ENCODE measurements at places on chromosomes 16 and 17.
A peak's percentile ranks its signal among the peaks of the same experiment; 100 is the strongest.

DNA sequence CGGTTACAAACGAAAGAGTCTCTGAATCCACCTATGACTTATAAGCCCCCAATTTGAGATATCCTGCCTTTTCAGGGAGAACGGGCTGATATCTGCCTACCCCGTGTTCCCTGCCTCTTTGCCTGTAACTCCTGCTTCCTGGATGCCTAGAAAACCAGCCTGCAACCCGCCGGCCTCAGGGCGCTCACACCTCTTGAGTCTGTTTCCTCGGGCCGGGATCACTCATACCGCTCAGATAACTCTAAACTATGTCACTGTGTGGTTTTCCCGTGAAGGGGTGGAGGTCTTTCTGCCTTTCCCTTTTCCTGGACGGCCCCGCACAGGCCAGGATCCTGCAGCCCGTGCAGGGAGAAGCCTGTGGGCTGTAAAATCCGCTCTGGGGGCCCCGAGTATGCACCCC, 10.4 kb downstream of the RPUSD1 start:
- no peak for DNase-seq

GRCh38 chr17:45288825-45289224, 26.9 kb upstream of the SPATA32 start:
- DNase-seq = no peak

DNA sequence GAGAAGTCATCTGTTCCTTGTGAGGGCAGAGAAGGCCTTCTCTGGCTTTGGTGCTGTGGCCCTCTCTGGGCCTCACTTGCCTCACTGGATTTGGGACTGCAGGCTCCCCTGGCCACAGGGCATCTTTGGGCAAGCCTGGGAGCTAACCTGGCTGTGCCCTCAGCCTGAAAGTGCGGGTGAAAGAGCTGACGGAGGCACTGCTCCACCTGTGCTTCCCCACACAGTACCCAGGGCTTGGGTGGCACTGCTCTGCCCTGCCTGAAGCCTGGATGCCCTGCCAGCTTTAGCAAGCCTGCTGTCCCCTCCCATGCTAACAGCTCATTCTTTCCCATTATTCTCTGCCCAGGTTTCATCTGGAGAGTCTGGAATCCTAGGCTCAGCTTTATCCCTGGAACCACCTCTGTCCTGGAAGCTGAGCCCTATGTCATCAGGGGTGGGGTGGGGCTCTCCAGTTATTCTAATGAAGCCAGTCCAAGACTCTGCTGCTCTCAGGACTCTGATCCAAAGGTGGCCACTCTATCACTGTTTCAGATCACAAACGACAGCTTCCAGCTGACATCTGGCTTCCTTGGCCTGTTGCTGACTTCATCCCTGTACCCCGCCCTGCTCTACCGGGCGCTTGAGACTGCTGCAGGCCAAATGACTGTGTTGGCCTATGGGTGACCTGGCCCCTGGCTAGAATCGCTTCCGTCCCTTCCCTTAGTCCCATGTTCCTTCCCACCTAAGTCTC, 29.3 kb downstream of the HIC1 start:
- DNase-seq = no peak

DNA sequence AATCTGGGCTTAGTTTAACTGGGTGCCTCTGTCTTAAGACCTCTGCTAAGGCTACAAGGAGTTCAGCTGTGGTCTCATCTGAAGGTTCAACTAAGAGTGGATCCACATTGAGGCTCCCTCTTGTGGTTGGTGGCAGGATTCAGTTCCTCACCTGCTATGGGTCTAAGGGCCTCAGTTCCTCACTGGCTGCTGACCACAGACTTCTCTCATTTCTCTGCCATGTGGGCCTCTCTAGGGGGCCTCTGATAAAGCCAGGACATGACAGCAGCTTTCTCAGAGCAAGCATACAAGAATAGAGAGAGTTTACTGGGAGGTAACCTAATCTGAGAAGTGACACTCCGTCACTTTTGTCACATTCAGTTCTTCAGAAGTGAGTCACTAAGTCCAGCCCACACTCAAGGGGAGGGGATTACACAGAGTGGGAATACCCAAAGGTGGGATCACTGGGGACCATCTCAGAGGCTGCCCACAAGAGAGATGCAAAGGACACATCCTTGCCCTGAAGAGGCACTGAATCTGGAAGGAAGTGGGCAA, 19.2 kb upstream of the ABAT start:
- DNase-seq = peak; percentile 12

- DNase-seq = peak; percentile 79
Observed at GRCh38 chr17:56902348-56902747, 11.5 kb downstream of the TRIM25 start.

DNA sequence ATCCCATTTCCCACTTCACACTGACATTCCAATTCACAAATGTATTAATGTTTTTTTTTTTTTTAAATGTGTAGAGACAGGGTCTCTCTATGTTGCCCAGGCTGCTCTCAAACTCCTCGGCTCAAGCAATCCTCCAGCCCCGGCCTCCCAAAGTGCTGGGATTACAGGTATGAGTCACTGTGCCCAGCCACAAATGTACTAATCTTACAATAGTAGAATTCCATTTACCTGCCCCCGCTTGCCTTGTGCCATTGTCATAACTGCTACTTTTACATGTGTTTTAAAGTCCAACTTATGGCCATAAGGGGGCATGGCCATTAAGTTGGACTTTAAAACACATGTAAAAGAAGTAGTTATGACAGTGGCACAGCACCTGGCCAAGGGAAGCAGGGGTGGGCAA, 4.6 kb downstream of the MMP28 start:
- no peak for DNase-seq

- no peak for DNase-seq
Observed at GRCh38 chr17:7484919-7485377, 782 bp downstream of the POLR2A start.

GRCh38 chr16:85912211-85912974, 13.4 kb downstream of the IRF8 start:
- no peak for DNase-seq

- no peak for DNase-seq
Observed at GRCh38 chr16:67259705-67260104, 10.9 kb downstream of the SLC9A5 start.

DNA sequence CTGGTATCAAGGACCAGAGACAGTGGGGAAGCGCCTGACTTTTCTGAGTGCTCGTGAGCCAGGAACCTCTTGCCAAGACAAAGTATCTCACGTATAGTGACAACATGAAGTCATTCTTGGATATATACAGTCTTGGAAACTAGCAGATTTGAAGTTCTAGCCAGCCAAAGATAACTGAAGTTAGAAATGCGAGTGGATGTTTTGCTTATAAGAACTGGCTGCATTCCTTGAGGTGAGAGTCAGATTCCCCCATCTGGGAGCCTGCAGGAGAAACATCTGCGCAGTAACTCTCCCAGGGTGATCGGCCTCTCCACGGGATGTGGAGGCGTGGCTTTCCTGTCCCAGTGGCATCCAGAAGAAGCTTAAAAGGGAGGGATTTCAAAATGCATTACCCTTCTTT, 89.8 kb downstream of the SHISA6 start:
- no peak for DNase-seq

GRCh38 chr17:50934672-50935220, 68.6 kb upstream of the TOB1 start:
- no peak for DNase-seq

GRCh38 chr17:38453951-38454421, 25.7 kb downstream of the ARHGAP23 start:
- no peak for DNase-seq

DNA sequence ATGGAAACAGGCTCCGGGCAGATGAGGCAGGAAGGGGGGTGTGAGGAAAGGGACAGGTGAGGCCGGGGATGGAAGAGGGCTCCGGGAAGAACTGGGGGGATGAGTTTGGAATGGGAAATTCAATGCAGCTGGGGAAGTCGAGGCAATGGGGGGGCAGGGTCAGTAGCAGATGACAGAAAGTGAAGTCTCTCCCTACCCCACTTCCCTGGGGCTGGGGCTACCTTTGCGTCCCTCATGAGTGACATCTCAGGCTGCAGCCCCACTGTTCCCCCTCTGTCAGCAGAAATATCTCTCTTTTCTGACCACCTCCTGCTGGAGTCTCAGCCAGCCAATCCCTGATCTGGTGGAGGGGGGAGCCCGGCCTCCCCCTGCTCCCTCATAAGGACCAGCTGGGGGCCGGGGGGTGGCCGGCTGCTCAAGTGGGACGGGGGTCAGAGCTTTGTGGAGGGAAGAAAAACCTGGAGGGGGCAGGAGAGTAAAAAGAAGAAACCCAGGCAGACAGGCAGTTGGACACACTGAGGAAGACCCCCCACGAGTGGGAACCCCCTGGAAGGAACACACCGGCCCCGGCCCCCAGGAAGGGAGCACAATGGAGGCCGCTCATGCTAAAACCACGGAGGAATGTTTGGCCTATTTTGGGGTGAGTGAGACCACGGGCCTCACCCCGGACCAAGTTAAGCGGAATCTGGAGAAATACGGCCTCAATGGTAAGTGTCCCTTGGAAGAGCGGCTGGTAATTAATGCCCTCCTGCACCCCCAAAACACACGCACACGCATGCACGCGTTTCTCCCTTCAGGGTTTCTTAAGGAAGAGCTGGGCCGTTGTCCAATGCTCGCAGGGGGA, at the start of gene ATP2A1:
Gene ATP2A1 (plus strand): TSS at position 406 of the 844 bp plus-strand sequence. CDS start 184 bp downstream, at position 590.
- DNase-seq = no peak

DNA sequence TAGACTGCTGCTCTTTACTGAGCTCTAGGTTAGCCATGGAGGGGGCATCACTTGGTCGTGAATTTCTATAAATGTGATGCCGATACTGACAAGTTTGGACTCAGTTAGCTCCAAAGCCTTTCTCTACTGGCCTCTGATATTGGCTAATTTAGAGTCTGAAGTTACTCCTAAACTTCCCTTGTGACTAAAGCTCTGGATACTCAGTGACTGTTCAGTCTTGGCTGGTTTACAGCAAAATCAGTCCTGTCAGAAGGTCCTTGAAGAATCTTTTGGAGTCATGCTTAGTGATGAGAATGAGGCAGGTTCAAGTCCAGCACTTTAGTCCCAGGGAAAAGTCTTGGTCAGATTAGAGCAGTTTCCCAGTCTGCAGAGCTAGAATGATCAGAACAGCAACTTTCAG, 197.5 kb upstream of the HS3ST4 start:
- DNase-seq = no peak

GRCh38 chr16:88655733-88656281, 5.0 kb upstream of the CYBA start:
- DNase-seq = no peak

- no peak for DNase-seq
Observed at GRCh38 chr16:57930533-57930932, 40.4 kb downstream of the CNGB1 start.

DNA sequence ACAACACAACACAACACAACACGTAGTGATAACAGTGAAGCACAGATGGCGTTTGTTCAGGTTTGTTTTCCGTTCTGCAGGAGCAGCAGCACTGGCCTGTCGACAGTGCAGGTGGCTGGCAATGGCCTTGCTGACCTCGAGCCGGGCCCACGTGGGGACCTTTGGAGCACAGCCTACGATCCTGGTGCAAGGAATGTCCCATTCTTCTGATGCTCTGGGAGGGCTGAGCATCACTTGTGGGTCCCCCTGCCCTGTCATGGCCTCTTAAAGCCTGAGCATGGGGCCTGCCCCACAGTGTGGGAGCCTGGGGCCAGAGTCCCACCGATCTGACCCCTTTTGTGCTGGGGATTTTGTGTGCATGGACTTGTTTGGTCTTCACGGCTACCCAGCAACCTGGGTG, 6.8 kb downstream of the MAP2K3 start:
- DNase-seq = no peak

GRCh38 chr17:66466106-66466820, 163.8 kb downstream of the PRKCA start:
- no peak for DNase-seq

DNA sequence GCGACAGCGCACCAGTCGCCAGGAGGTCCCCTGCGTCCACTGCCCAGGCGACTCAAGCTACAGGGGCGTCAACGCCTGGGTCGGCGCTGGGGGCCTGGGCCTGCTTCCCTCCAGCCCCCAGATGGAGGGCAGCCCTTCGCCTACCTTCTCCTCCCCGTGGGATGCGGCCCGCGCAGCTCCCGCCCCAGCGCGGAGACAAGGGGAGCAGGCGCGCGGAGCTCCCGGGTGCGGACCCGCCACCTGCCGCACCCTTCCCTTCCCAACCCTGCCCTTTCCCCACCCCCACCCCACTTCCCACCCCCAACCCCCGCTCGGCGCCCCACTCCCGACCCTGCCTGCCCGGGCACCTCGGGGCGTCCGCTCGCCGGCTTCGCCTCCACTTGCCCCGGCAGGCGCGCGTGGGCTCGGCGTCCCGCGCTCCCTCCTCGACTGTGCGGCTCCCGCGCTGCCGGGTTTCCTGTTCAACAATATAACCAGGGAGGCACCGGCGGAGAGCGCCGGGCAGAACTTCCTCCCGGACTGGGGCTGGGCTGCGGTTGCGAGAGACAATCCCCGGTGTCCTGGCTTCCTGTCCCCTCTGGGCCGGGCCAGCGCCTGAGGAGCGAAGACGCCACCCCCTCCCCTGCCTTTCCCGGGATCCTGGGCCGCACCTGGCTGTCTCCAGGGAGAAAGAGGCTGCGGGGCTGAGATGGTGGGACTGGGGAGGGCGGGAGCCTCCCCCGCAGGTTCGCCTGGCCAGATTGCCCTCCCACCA, at the start of gene ARHGAP27:
Gene ARHGAP27 (minus strand): TSS at position 466 of the 754 bp plus-strand sequence. CDS start 2,591 bp downstream, outside the sequence.
- no peak for DNase-seq

- no peak for DNase-seq
Observed at GRCh38 chr16:7086822-7087616, 245.6 kb upstream of the RBFOX1 start.

GRCh38 chr16:12866981-12867551, 34.3 kb upstream of the SHISA9 start:
- no peak for DNase-seq

GRCh38 chr17:41589301-41589700, 2.6 kb upstream of the KRT14 start:
- no peak for DNase-seq

DNA sequence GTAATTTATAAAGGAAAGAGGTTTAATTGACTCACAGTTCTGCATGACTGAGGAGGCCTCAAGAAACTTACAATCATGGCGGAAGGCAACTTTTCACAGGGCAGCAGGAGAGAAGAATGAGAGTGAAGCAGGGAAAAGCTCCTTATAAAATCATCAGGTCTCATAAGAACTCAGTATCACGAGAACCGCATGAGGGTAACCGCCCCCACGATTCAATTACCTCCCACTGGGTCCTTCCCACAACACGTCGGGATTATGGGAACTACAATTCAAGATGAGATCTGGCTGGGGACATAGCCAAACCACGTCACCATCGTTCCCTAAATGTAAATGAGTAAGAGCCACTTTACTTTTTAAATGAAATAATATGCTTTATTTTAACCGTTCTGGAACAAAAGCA, 89.9 kb upstream of the NACA2 start:
- no peak for DNase-seq

DNA sequence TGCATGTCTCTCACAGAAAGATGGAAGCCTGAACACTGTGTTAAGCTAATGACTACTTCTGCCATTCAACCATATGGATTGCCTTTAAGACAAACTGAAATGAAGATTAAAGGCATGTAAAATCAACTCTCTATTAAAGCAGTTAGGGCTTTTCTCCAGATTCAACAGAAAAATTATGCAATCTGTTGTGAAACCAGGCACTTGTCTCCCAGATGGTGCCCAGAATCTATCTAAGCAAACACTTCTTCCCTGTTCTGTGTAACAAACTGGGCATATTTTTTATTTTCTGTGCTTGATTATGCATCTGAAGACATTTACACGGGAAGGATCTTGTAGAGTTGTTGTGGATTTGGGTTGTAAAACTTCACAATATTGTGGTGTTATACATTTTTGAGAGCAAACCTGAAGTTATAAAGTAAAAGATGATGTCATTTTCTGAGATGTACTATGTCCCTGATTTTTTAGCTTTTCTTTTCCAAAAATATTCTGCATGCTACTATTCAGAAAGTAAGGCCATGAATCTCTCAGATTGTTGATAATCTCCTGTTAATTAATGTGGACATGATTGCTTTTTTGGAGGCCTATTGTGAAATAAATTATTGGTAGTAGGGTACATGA, 1550.3 kb downstream of the CDH8 start:
- no peak for DNase-seq

- no peak for DNase-seq
Observed at GRCh38 chr16:74846714-74847113, 72.1 kb upstream of the FA2H start.
